ENCODE measurements at places on chromosomes 16 and 17.
A peak's percentile ranks its signal among the peaks of the same experiment; 100 is the strongest.

DNA sequence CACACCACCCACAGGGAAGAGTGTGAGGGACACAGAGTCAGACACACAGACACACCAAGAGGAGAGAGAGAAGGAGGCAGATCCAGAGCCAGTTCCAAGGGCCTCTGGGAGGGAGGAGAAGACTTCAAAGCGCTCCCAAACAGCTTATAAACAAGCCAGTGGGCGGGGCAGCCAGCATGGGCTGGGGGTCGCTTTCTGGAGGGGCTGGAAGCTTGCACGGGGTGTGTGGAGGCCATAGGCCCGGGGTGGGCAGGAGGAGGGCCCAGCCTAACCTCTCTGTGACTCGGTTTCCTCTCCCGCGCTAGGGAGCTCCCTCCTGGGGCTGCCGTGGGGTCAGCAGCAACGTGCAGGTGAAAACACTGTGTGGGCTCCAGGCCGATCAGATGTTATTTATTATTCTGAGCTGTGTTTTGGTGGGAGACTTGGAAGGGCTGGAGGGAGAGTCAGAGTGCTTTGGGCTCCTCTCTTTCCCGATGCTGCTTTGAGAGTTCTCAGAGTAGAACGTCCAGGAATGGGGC lies 2.5 kb upstream of the WFIKKN2 start:
- no peak for DNase-seq

DNA sequence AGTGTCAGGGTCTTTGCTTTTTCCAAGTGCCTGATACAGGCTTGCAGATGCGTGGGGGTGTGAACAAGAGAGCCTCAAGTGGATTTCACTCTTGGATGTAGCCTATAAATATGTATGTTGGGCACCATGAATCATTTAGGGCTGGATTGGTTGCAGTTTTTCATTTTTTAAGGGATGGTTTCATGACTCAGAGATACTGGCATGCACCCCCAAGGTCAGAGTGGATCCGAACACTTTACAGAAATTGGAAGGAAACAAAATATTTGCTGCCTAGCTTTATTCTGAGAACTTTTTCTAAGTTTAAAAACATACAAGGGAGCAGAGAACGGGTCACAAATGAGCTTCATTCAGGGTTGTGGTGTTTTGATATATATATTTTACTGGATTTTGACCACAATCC lies 436.8 kb upstream of the ERCC4 start:
- DNase-seq = no peak

GRCh38 chr17:79677646-79678045 lies 53.1 kb upstream of the ENPP7 start:
- DNase-seq = no peak

DNA sequence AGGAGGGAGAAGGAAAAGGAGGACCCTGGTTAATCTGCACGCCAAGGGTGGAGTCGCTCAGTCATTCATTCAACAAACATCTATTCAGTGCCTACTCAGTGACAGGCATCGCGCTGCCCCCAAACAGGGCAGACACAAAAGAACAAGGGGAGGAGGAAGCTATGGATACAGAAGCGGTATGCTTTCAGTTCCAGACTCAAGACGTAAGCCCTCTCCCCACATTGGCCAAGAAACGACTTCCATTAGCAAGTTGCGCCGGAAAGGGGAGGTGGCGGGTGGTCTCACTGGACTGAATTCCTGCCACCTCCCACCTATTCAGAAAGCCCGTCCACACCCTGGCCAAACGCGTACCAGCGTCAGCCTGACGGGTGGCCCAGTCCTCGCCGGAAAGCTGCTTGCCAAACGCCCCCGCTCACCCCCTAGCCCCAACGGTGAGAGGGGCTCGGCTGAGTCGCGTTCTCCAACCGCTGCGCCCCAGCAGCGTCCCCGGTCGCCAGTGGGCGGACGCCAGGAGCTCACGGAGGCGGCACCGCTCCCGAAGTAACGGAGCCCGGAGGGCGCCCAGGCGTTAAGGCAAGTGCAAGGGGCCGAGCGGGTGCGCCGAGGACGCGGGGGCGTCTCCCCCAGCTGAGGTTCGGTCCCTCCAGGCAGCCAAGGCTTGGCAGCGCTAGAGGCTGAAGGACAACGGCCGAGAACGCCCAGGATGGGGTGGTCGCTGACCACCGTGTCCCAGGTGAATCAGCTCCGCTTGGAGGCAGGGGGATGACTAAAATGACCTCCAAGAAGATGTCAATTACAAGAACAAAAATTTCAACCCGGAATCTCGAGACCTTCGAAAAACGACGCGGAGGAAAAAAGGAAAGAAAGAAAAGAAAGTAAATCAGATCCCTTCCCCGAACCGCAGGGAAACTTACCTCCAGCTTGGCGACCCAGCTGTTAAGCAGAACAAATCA lies 470.7 kb downstream of the SOX9 start:
- DNase-seq = no peak

DNA sequence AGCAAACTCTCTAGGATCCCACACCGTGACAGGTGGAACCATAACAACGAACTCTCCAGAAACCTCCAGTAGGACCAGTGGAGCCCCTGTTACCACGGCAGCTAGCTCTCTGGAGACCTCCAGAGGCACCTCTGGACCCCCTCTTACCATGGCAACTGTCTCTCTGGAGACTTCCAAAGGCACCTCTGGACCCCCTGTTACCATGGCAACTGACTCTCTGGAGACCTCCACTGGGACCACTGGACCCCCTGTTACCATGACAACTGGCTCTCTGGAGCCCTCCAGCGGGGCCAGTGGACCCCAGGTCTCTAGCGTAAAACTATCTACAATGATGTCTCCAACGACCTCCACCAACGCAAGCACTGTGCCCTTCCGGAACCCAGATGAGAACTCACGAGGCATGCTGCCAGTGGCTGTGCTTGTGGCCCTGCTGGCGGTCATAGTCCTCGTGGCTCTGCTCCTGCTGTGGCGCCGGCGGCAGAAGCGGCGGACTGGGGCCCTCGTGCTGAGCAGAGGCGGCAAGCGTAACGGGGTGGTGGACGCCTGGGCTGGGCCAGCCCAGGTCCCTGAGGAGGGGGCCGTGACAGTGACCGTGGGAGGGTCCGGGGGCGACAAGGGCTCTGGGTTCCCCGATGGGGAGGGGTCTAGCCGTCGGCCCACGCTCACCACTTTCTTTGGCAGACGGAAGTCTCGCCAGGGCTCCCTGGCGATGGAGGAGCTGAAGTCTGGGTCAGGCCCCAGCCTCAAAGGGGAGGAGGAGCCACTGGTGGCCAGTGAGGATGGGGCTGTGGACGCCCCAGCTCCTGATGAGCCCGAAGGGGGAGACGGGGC lies 1.3 kb downstream of the SPN start:
- no peak for DNase-seq

GRCh38 chr17:71535321-71535720 lies 585.5 kb upstream of the SOX9 start:
- DNase-seq = no peak

- no peak for DNase-seq
Observed at GRCh38 chr17:151004-151403, 13.6 kb downstream of the SCGB1C2 start.

GRCh38 chr16:77868478-77868877 lies 80.1 kb downstream of the VAT1L start:
- DNase-seq = peak; percentile 17

- DNase-seq = no peak
Observed at GRCh38 chr17:13024016-13024415, 6.2 kb upstream of the ELAC2 start.

GRCh38 chr16:16120044-16120381 lies 103.3 kb downstream of the ABCC6 start:
- no peak for DNase-seq

GRCh38 chr16:8966817-8967131 lies 3.1 kb upstream of the USP7 start:
- DNase-seq = no peak

DNA sequence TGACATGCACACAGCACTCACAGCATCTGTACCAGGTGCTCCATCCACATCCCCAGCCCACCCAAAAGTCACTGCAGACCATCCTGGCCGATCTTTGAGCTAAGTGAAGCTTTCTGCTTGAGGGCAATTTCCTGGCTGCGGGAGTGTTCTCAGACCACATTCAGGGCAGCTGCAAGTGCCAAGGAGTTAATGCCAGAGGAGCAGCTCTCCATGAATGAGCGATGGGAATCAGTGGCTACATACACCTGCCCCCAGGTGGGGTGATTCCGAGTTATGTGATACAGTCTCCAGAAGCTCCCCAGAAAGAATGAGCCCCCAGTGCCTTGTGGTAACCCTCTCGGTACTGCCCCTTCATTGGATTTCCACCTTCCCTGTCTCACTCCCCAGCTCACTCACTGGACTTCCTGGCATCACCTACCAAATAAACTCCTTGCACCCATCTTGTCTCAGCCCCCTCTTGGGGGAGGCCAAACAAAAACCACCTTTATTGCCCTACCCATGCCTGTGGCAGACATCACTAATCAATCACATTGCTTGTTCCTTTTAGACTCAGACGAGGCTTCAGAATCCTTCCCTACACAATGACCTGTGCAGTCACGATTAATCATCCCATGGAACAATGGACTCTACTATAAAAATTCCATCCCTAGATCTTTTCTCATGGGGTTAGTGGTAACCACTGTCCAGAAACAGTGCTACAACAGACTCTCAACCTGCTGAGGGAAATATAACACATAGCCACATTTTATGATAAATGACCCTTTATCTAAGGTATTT lies 121.1 kb downstream of the IRX5 start:
- DNase-seq = no peak

DNA sequence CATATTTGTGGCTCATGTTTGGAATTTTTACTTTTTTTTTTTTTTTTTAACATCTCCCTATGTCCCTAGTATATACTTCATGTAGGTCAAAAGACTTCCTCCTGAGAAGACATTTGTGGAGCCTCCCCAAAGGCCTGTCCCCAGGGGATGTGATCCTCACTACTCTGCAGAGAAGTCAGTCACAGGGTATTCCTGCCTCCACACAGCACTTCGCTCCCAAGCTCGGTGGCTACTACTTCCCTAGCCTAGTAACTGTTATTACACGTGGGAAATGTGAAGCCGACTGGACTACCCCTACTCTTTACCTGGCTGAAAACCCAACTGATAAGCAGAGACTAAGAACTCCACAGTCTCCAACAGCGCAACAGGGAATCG lies 116.8 kb downstream of the HIC1 start:
- no peak for DNase-seq

DNA sequence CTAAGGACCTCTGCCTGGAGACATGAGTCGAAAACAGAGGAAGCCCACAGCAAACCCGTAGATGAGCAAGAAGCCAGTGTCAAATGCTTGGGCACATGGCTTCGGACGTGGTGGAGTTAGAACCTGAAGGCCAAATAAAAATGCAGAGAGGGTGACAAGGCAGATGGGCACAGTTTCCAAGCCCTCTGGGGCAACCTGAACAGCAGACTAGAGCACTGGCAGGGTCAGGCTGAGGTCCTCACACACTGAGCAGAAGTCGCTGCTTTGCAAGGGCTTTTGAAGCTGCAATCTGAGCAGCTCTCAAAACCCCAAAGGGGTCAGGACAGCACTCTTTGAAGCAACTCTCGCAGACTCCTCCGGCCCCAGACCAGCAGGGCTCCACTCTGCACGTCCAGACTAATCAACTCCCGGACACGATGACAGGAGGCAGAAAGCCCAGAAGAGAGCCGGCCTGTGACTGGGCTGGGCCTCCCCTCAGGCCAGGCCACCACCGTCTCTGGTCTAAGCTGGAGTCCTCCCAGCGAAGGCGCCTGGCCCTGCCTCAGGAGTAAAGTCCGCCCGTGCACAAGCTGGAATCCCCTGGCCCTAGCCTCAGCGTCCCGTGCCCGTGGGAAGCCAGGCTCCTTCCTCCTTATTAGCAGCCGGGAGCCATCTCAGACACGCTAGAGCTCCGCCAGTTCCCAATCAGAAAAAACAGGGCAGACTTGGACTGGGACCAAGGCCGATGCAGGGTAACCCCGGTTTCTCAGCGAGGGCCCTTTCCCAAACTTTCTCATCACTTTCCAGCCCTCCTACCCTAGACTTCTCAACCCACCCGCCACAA lies 924 bp downstream of the SMARCD2 start:
- DNase-seq = no peak

DNA sequence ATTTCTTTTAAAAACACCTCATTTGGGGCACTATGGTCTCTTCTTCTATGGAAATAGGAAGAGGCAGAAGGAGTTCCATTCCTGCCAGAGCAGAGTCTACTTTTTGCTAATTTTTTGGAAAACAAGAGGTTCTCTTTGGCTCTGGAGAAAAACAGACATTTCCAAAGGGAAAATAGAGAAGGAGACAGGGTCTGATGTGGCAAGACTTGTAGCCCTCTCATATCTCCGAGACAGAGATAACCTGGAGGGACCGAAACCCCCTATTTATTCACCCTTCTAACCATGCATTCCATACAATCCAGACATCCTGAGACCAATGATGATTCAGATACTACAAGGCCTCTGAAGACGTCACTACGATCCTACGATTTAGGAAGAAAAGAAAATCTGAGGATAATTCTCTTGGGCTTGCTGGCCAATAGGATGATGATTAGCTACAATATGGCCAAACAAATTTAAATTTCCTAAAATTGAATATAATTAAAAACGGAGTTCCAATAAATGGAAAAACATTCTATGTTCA lies 70.2 kb downstream of the HIC1 start:
- no peak for DNase-seq

Data from GM12892 (cell line).